Activated T-cell treated with anti-CD3 and anti-CD28 coated beads for 24 hours (primary cell): ENCODE measurements at places on chromosomes 11 and 22.

DNA sequence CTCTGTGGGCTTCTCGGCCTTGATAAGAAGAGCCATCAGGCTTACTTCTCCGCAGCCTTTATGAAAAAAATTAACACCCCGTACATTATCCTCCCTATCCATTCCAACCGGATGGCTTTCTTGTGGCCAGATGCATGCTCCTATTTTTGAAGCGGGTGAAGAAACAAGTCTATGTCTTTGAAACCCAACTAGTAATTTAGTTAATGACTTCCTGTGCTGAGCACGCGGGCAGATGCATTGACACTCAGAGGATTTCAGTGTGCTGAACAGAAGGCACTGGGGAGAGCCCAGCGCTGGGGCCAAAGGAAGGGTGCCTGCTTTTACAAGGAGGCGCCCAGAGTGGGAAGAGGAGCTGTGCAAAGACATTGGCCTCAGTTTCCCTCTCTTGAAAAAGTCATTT is 53.3 kb downstream of the ARHGAP8 start:
- no peak for DNase-seq

DNA sequence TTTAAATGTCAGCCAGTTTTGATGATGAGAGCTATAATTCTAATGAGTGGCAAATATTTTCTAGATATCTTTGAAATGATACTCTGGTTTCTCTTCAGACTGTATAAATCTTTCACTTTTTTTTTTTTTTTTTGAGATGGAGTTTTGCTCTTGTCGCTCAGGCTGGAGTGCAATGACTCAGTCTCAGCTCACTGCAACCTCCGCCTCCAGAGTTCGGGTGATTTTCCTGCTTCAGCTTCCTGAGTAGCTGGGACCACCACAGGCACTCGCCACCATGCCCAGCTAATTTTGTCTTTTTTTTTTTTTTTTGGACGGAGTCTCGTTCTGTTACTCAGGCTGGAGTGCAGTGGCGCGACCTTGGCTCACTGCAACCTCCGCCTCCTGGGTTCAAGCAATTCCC is 113.6 kb downstream of the TEAD1 start:
- no peak for DNase-seq

DNA sequence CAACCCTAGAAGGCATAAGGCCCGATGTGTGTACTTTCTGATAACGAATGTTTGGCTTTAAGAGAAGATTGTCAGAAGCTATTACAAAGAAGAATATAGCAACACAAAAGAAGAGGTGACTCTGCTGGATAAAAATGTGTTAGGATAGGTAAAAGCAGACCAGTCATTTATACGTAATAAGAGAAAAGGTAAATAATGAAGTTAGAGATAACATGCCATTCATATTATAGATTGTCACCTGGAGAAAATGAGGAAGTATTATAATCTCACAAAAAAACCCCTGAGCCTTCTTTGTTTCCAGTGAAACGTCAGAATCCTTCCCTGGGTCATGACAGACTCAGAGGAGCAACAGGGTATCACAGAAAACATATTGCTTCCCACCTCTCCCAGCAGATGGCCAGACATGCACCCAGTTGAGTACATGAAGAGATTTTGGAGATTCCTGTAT is 36.1 kb downstream of the PPFIA1 start:
- DNase-seq: no peak

- DNase-seq: no peak
Observed at GRCh38 chr22:45418770-45419138, 5.3 kb downstream of the RIBC2 start.

GRCh38 chr11:72061739-72062396 is 18.5 kb downstream of the NUMA1 start:
- DNase-seq: no peak

DNA sequence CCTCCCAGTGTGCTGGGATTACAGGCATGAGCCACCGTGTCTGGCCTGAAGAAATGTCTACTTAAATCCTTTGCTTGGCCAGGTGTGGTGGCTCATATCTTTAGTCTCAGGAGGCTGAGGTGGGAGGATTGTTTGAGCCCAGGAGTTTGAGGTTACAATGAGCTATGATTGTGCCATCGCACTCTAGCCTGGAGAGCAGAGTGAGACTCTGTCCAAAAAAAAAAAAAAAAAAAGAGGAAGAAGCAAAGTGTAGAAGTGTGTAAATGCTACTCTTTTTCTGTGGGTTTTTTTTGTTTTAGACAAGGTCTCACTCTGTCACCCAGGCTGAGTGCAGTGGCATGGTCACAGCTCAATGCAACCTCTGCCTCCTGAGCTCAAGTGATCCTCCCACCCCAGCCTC is 6.4 kb upstream of the ATG16L2 start:
- no peak for DNase-seq

GRCh38 chr22:21939461-21939913 is 13.2 kb downstream of the PPM1F start:
- DNase-seq: no peak

- no peak for DNase-seq
Observed at GRCh38 chr22:36323182-36323854, 64.4 kb downstream of the MYH9 start.

DNA sequence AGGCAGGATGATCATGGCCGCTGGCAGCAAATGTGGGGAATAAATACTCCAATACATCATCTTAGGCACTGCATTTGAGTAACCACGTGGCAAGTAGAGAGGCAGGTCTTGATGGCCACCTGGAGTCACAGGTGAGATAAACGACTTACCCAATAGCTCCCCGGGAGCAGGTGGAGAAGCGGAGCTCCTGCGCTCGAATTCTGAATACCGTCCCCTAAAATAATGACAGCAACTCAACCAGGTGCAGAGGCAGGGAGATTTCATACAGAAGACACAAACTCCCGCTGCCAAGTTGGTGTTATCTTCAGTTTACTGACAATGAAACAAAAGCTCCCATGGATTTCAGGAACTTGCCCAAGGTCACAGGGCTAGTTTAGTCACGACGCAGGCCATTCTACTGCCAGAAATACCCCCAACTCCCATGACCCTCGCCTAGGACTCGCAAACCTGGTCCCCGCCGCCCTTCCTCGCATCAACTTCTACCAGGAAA is 437 bp downstream of the SLC43A3 start:
- peak; percentile 20 for DNase-seq

DNA sequence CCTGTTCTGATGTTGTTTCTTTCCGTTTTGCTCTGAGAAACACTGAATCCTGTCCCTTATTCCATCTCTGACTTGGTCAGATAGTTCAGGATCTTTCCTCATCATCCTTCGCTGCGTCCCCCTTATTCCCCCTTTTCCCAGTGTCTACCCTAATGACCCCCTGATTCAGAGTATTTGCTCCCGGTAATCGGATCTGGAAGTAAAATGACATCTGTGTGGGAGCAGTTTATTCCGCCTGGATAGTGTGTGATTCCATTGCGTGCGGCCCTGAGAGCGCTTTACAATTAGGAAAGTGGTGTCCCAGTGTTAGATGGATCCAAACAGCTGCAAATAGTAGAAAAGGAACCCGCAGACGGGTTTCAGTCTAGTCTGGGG is 606 bp downstream of the DRG1 start:
- no peak for DNase-seq

DNA sequence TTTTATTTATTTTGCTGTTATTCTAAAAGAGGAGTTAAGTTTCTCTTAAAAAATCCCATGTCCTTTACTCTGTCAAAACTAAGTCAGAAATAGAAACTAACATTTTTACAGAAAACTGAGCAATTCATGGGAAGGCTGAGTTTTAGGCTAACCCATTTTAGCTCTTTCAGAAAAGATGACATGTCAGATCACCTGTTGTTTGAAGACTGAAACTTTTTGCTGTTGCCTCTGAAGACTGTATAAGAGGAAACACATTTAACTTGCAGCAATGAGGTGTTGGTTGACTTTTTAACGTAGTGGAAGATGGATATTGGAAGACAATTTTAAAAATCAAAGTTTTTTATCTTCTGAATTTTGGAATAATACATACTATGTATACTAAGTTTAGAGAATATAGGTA is 115.4 kb downstream of the METTL15 start:
- no peak for DNase-seq

GRCh38 chr11:8808226-8808585 is 102.8 kb upstream of the AKIP1 start:
- DNase-seq: no peak

DNA sequence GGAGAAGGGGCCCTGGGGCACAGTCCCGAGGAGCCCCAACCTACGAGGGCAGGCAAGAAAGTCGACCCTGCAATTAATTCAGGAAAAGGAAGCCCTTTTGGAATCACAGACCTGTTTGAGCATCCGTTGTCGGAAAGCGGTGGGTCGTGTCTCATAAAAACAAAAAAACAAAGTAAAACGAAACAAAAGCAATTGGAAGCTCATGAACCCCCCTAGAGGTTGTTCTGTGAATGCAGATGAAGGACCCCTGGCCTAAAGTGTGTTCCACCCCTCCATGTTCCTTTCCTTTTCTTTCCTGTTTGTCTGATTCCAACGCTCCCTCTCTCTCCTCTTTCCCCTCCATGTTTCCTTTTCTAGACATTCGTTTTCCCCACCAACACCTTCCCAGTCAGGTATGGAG is 203.7 kb downstream of the GRIK4 start:
- no peak for DNase-seq
